ENCODE measurements at places on chromosomes 7 and 10. TPM values are rescaled to one million over a fixed set of nuclear protein-coding genes. Genes with fewer than 3 reads are reported as not detected.

DNA sequence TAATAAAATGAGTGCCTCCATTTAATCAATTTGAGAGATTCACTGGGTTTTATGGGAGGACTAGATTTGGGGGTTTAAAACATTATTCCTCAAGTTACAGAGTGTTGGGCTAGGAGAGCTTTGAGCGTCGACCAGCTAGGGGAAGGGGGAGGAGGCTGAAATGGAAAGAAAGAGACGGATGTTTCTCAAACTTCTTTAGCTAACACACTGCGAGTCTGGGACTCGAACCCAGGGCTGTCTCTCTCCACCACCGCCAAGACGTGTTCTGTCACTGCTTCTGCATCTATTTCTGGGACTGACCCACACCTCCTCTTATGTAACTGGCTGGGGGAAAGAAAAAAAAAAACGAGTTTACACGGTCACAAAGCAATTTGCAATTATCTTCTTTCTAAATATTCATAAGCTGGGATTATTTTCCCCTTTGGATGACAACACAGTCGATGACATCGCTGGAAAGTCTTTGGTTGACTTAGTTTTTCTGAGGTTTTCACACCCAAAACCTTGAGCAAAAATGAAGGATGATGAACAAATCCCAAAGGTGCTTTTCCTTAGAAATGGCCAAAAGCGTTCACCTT lies 27.2 kb downstream of the CHST15 start:
- no peak for DNase-seq

- DNase-seq = no peak
These were observed 65.9 kb downstream of the ALOX5 start for GRCh38 chr10:45439873-45440272.

GRCh38 chr7:128113839-128114238 lies 82.6 kb upstream of the LRRC4 start:
- DNase-seq = no peak

NKX2-3 gene
- total RNA-seq = not detected

DNA sequence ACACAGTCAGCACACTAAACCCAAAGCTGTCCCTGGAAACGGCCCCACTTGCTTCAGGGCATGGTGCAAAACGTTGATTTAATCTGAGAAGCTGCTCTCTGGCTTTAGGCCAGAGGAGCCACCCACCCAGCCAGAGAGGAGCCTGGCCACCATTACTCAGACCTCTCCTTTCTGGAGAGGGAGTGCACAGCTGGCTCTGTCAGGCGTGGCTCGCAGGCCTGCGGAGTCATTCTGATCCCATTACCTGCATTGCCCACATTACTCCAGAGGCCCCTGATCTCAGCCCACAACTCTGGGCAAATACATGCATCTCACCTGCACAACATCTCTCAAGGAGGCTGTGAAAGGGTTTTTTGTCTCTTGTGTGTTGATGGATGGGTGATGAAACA lies 370.0 kb upstream of the IGFBP3 start:
- DNase-seq = peak; percentile 10

- no peak for DNase-seq
These were observed 12.9 kb downstream of the ARL3 start for GRCh38 chr10:102701272-102701671.
